ENCODE measurements at places on chromosomes 5 and 9. TPM values are rescaled to one million over a fixed set of nuclear protein-coding genes. Genes with fewer than 3 reads are reported as not detected.

The AGXT2 gene
- polyA plus RNA-seq = not detected

The ADAMTSL1 gene
- 6.6 TPM for polyA plus RNA-seq

- H3K4me3 ChIP-seq = no peak overlapping the region
- DNase-seq = no peak
- H3K27ac ChIP-seq = no peak overlapping the region
- no peaks in the 10 kb centered on the region for H3K4me1 ChIP-seq
These were observed 15.1 kb upstream of the CARTPT start for GRCh38 chr5:71703941-71704340.

GRCh38 chr5:95178046-95178651, 106.7 kb downstream of the MCTP1 start:
- DNase-seq = no peak
- H3K27me3 ChIP-seq = no peaks in the 10 kb centered on the region
- no peaks in the 10 kb centered on the region for H3K4me1 ChIP-seq
- H3K36me3 ChIP-seq = no peaks in the 10 kb centered on the region
- no peak overlapping the region for H3K27ac ChIP-seq
- H3K4me3 ChIP-seq = no peak overlapping the region

DNA sequence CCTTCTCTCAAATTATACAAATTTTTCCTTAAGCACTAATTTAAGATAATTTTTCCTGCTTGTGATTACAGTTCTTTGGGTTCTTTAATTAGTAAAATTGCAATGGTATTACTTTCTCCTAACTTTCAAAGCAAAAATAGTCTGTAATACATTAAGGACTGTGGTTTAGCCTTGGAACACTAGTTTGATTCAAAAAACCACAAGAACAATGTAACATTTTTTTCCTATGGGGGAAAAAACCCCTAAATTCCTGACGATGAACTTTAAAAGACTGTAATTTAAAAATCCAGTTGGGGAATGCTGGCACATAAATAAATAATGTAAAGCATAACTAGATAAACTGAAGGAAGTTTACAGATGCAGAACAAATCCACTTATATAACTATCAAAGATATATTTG, 65.3 kb downstream of the CDC14B start:
- H3K36me3 ChIP-seq = no peaks in the 10 kb centered on the region
- no peak overlapping the region for H3K4me3 ChIP-seq
- DNase-seq = no peak
- H3K27ac ChIP-seq = no peak overlapping the region

DNA sequence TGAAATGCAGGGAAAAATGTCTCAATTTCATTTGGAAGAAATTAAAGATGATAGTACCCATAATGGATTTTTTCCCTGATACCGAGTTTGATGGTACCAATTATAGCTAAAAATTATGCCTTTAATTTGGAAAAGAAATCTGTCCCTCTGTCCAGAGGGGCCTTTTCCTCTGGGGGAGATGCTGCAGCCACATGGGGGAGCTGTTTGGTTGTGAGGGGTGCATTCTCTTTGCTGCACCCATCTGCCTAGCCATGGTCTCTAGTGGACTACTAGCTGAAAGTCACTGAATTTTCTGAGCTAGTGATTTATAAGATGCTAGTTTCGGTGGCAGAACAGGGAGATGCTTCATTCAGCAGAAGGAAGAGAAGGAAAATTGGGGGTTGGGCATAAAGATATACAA, 9.6 kb downstream of the SEC61B start:
- no peaks in the 10 kb centered on the region for H3K27me3 ChIP-seq
- no peak overlapping the region for H3K27ac ChIP-seq
- peaks cover 8% of the 10 kb centered on the region for H3K36me3 ChIP-seq
- H3K4me1 ChIP-seq = no peaks in the 10 kb centered on the region

Measured in aorta (tissue), 5 donors.